Muscle of arm (tissue), 14 donors: ENCODE measurements at places on chromosomes 16 and 17. TPM values are rescaled to one million over a fixed set of nuclear protein-coding genes. Genes with fewer than 3 reads are reported as not detected.

- peak; percentile 92 for DNase-seq
These were observed at the start of gene MFAP4 for GRCh38 chr17:19386974-19387920. TSS of gene MFAP4 (minus strand) at chr17:19387190. CDS start at chr17:19387155, 35 bp downstream.

The KRTAP3-2 gene
- 1.4 TPM for polyA plus RNA-seq

- DNase-seq, result no peak
These were observed 5.7 kb downstream of the VMO1 start for GRCh38 chr17:4780325-4780955.

GRCh38 chr17:3019761-3020160 is 43.6 kb downstream of the OR1D5 start:
- DNase-seq, result no peak

DNA sequence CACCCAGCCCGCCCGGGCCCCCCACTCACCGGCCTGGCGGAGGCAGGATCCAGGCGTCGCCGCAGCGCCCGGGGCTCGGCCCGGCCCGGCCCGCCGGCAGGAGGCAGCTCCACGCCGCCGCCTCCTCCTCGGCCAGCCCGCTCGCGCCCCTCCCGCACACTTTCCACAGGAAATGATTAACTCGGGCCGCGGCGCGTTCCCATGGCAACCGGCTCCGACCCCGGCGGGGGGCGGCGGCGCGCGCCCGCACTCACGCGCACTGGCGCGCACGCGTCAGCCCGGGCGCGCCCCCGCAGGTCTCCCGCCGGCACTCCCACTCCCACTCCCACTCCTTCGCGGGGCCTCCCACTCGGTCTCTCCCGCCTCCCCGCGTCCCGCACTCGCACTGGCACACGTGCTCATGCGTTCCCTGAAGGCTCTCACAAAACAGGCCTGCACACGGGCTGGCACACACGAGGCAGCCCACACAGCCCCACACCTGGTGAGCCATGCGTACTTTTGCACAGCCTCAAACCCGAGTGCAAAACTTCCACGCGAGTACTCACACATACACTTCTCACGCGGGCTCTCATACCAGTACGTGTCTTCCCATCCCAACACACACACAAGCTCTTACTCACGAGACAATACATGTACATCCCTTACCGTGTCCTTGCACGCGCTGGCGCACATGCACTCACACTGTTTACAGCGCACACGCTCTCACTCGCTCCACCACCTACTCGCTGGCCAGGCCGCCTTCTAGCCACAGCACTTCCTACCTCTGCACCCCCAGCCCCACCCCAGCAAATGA is at the start of gene KIFC3:
KIFC3 (minus strand) TSS at position 151 of the 793 bp plus-strand sequence. CDS start 4,248 bp downstream, outside the sequence.
- peak; percentile 73 for DNase-seq

DNA sequence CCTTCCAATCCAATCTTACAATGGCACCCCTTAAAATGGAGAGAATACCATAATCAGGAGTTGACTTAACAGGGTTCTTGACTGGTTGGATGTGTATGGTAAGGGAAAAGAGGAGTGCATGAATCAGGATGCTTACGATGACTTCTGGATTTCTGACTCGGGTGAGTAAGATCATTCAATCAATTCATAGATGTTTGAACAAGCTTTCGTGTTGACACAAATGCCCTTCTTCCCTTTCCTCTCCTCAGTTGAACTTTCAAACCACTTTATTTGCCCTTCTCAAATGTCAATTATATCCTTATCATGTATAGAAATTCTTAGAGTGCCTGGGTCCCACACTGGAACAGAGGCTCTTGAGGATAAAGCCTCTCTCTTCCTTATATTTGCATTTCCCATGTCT is 25.9 kb downstream of the ABCC12 start:
- DNase-seq, result no peak
